ENCODE measurements at places on chromosomes 12 and 14.

- H3K4me1 ChIP-seq, result peaks cover 35% of the 10 kb centered on the region
- no peaks in the 10 kb centered on the region for H3K27me3 ChIP-seq
- DNase-seq, result no peak
Measured at GRCh38 chr12:123251403-123252076, 18.3 kb downstream of the MTRFR start.

DNA sequence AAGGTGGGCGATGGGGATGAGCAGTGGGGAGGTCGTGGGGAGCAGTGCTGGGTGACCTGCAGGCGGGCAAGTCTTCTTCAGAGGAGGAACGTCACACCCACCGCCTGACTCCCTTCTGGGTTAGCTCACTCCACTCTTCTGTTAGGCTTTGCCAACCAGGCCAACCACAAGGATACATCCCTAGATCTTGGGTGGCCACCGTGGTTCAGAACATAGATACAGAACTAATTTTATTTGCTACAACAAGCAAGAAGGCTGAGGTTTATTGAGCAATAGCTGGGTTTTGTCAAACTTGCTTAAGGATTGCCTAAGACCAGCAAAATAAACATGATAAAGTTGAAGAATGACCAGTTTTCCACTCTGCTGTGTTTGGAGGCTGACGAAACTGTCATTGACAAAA, 109.4 kb downstream of the DACT1 start:
- H3K4me1 ChIP-seq, result peaks cover 28% of the 10 kb centered on the region
- DNase-seq, result no peak
- peak overlapping the region; percentile 5 for H3K27ac ChIP-seq
- no peaks in the 10 kb centered on the region for H3K36me3 ChIP-seq

GRCh38 chr12:55940065-55940732, 9.2 kb downstream of the DGKA start:
- no peaks in the 10 kb centered on the region for H3K36me3 ChIP-seq
- H3K27me3 ChIP-seq, result no peaks in the 10 kb centered on the region
- peak overlapping the region; percentile 55 for H3K27ac ChIP-seq
- peaks cover 25% of the 10 kb centered on the region for H3K4me1 ChIP-seq
- no peak overlapping the region for H3K4me3 ChIP-seq
- DNase-seq, result no peak

DNA sequence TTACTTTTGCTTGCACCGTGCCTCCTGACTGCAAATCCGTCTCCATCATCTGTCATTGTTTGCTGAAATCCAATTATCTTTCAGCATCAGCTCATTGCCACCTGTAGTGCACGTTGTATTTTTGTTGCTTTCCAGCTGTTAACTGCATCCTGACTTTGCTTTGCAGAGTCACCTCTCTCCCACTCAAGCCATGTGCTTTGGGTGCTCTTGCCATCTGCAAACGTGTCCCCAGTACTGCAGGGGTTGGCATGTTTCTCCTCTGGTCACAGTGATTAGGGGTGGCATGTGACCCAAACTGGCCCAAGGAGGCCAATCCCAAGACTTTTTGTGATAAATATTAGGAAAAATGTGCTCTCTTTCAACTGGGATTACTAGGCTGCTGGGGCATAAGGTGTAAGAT, 10.5 kb upstream of the TMED2 start:
- no peak for DNase-seq
- no peaks in the 10 kb centered on the region for H3K4me1 ChIP-seq
- no peaks in the 10 kb centered on the region for H3K27me3 ChIP-seq
- peaks cover 4% of the 10 kb centered on the region for H3K36me3 ChIP-seq
- H3K27ac ChIP-seq, result no peak overlapping the region

DNA sequence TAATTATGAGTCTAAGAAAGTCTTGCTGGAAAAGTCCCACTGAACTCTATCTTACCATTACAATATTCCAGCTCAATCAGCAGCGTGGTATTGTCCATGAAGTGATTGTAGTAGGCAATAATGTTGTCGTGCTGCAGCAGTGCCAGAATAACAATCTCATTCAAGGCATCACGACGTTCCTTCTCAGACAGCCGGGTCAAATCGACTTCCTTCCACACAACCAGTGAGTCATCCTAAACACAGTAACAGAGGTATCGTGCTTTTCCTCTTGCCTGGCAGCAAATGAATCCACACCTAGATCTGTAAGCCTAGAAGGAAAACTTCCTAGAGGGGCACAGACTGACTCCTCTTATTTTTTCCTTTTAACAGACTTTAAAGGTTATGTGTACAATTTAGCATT, 2.9 kb downstream of the NEK9 start:
- H3K27ac ChIP-seq, result no peak overlapping the region
- no peak overlapping the region for H3K4me3 ChIP-seq
- H3K4me1 ChIP-seq, result peaks cover 54% of the 10 kb centered on the region
- no peak for DNase-seq
- no peaks in the 10 kb centered on the region for H3K27me3 ChIP-seq

DNA sequence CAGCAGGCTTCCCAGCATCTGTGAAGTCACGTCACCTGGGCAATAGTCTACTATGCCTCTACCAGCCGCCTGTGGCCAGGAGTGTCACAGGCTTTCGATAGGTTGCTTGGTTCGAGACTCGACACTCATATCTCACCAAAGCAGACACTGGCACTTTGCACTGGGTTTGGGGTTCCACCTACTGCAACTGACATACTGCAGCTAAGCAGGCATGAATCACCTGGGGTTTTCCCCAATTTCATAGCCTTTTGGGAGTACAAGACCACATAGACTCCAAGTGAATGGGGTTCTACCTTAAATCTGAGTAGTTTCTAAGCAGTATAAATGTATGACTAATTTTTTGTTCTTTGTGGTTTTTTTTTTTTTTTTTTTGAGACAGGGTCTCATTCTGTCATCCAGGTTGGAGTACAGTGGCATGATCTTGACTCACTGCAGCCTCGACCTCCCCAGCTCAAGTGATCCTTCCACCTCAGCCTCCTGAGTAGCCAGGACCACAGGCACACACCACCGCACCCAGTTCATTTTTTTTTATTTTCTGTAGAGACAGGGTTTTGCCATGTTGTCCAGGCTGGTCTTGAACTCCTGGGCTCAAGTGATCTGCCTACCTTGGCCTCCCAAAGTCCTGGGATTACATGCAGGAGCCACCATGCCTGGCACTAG, 32.1 kb downstream of the DMAC2L start:
- no peaks in the 10 kb centered on the region for H3K36me3 ChIP-seq
- no peak overlapping the region for H3K4me3 ChIP-seq
- H3K27me3 ChIP-seq, result no peaks in the 10 kb centered on the region
- DNase-seq, result no peak
